WTC11 (cell line): ENCODE measurements at places on chromosomes 4 and X. TPM values are rescaled to one million over a fixed set of nuclear protein-coding genes. Genes with fewer than 3 reads are reported as not detected.

Gene HDX
- total RNA-seq, result 5.4 to 6.3 TPM (median 5.5 TPM) in 3 replicates

DNA sequence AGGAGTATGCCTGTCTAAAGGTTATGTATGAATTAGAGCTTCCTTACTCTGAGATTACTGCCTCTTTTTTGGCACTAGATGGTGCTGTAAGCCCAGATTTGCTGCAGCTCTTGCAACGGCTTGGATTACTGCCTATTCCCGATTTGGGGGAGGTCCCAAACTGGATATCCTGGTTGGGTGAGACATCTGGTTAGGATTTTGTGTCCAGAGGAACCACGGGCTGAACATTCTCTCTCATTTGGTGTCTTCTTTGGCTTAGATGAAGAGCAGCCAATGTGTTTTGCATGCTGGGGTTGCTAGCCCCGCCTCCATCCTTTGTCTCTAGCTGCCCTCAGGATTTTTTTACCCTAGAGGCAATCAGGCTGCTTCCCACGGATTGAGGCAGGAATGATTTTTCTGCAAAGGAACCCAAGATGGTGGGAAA, 31.9 kb downstream of the F8A1 start:
- DNase-seq, result peak; percentile 39

GRCh38 chrX:19824603-19825002, 62.8 kb downstream of the SH3KBP1 start:
- no peak for DNase-seq

- DNase-seq, result no peak
Measured at GRCh38 chrX:39377773-39378172, 576.5 kb downstream of the MID1IP1 start.

DNA sequence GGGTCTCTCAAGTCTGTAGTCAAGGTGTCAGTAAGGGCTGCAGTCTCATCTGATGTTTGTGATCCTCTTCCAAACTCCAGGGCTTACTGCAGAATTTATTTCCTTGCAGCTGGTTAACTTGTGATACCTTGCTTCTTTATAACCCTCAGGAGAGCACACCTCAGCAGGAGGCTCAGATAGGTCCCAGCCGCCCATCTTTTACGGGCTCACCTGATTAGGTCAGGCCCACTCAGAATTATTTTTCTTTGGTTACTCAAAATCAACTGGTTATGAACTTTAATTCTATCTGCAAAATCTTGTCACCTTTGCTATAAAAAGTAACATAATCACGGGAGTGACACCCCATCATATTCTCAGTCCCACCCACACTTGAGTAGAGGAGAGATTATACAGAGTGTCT, 99.9 kb upstream of the BEND4 start:
- no peak for DNase-seq

Gene TREX2
- 0.78 to 1.5 TPM (median 1.0 TPM) in 3 replicates for total RNA-seq

DNA sequence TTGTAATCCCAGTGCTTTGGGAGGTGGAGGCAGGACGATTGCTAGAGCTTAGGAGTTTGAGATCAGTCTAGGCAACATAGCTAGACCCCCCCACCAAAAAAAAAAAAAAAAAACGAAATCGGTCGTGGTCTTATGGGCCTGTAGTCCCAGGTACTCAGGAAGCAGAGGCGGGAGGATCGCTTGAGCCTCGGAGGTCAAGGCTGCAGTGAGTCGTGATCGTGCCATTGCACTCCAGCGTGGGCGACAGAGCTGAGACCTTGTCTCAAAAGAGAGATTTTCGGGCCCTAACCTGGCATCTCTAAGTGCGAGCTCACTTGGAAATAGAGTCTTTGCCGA, 7.0 kb upstream of the LETM1 start:
- DNase-seq, result no peak

Gene CYLC1
- total RNA-seq, result not detected in 3 replicates

Gene C1QTNF7
- 0.04 TPM in 1 of 3 replicates, not detected in the others for total RNA-seq

- DNase-seq, result no peak
Measured at GRCh38 chr4:79292008-79292407, 33.9 kb downstream of the NAA11 start.

GRCh38 chr4:108303488-108304177, 134.9 kb upstream of the LEF1 start:
- DNase-seq, result no peak

DNA sequence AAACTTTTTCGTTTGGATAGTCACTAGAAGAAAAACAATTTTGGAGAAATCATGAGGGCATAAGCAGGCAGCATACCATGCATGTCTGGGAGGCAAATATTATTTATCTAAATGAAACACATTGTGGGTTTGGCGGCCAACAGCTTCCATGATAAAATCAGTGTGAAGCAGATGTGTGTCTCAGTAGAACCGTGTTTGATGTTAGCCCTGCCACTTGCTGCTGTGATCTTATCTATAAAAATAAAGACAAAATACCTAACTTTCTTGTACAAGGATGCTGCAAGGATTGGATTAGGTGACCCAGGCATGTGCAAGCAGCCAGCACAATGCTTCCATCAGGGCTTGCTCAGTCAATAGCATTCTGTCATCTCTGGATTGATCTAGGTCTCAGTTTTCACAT, 341.4 kb downstream of the PACRGL start:
- DNase-seq, result no peak

Gene ADAM29
- not detected in 3 replicates for total RNA-seq

DNA sequence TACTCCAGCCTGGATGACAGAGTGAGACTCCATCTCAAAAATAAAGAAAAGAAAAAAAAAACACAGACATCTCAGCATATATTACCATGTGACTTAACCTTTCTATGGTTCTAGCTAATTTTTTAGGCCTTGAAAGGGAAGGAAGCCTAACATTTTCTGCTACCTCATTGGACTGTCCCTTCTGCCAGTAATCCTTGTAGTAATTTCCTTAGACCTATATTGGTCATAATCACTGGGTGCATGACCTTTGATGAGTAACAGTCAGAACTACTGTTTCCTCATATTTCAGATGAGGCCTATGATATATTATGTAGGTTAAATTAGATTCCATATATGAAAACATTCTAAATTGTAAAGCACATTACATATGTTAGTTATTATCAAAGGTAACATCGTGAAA, 9.6 kb downstream of the XIAP start:
- DNase-seq, result no peak

GRCh38 chr4:109406337-109406931, 27.2 kb upstream of the SEC24B start:
- no peak for DNase-seq

- DNase-seq, result no peak
Measured at GRCh38 chrX:112197840-112198239, 115.3 kb upstream of the TRPC5 start.

- DNase-seq, result peak; percentile 30
Measured at GRCh38 chr4:186727977-186728519, 4.4 kb upstream of the FAT1 start.

DNA sequence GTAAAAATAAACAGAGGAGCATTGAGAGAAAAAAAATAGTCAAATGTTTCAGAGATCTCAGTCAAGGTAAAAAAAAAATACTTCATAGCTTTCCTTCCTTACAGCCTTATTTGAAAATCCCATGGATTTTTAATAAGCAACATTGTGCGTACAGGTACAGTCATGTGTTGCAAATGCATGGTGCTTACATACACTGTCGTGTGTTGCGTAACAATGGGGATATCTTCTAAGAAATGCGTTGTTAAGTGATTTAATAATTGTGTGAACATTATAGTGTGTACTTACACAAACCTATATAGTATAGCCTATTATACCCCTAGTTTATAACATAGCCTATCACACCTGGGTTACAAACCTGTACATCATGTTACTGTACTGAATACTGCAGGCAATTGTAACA, 172.0 kb downstream of the UGT8 start:
- no peak for DNase-seq

Gene TMEM271
- total RNA-seq, result 0.14 to 0.31 TPM (median 0.16 TPM) in 3 replicates

DNA sequence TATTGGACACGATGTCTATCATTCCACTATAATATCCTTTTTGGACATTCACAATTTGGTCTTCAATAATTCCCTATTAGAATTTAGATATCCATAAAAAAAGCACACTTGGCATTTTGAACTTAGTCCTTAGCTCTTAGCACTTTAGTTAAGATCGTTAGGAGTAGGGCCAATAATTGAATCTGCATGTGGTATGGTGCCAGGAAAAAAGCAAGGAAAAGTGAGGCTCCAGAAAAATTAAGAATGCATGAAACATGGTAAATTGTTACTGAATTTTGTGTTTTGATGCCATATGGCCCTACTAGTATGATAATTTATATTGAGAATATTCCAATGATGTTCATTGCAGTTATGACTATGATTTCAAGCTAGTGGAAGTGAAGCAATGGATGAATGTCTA, 53.6 kb upstream of the TEX13A start:
- no peak for DNase-seq

Gene IQCM
- total RNA-seq, result 0.11 TPM in 1 of 3 replicates, not detected in the others

DNA sequence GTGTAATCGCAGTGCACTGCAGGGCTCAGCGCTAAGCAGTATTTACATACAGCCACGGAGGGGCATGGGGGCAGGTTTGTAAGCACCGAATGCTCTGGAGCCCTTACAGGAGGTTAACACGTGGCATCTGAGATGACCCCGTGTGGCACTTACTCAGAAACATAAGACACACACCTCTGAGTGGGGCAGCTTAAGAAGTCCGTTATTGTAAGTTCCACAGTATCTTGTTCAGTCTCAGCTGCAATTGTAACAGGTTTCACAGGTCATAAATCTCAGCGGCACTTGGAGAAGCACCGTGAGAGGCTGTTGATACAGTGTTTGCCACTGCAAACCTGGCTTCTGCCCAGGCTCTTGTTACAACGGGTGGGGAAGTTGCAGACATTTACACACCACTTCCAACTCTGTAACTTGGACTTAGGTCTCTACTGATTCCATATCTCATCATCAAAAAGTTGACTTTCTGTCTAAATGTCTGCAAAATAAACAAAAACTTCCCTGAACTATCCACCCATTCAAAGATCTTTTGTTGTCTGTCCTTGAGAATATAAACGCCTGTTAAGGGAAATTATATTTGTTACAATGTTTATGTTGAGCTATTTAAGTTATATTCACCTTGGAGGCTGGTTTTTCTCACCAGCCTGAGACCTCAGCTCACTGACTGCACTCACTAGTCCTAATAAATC, 10.3 kb downstream of the CPLX1 start:
- no peak for DNase-seq

- DNase-seq, result no peak
Measured at GRCh38 chrX:122572461-122572860, 611.6 kb upstream of the GRIA3 start.

DNA sequence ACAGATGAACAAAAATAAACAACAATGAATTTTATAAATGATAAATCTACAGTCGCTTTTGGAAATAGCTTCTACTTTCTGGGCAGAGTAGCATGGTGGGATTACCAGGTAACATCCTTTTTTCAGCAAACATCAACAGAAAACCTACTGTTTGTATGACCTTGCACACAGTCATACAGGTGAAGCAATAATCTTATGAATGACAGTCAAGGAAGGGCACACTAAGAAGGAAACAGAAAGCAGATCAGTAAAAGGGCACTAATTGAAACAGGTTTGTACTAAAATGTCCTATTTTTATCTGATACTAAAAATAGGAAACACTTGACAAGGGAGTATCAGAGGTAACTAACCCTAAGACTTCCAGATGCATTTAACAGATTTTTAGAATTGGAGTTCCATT, 108.9 kb downstream of the DLG3 start:
- DNase-seq, result no peak

DNA sequence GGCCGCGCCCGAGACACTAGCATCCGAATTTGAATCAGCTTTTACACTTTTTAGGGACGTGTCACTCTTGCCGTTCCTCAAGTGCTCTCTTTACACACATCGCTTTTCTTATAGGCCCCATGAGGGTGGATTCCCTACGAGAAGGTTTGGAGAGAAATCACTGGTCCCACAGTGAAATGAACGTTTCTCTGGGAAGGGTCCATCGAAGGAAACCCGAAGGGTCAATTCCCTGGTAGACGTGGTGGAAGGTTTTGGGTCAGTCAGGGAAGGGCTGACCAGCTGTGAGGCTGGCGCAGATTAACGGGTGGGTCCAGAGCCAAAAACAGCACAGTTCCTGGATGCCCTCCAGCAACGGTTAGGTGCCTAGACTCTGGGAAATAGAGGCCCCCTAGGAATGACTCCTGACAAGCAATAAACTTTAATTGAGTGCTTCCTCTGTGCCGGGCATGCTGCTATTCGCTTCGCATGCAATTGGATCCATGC, 35.9 kb downstream of the ETDC start:
- no peak for DNase-seq

- peak; percentile 75 for DNase-seq
Measured at GRCh38 chr4:123398066-123398852, 1.7 kb downstream of the SPRY1 start.
